ENCODE measurements at places on chromosomes 2 and 18.
A peak's percentile ranks its signal among the peaks of the same experiment; 100 is the strongest.

GRCh38 chr18:76370201-76370600 is 124.8 kb downstream of the ZNF516 start:
- no peak for DNase-seq

GRCh38 chr2:232633413-232634205 is at the start of gene EFHD1:
Gene EFHD1, plus strand, starts transcription at chr2:232633604. Its CDS starts 101 bp downstream, at chr2:232633705.
- DNase-seq, result no peak

DNA sequence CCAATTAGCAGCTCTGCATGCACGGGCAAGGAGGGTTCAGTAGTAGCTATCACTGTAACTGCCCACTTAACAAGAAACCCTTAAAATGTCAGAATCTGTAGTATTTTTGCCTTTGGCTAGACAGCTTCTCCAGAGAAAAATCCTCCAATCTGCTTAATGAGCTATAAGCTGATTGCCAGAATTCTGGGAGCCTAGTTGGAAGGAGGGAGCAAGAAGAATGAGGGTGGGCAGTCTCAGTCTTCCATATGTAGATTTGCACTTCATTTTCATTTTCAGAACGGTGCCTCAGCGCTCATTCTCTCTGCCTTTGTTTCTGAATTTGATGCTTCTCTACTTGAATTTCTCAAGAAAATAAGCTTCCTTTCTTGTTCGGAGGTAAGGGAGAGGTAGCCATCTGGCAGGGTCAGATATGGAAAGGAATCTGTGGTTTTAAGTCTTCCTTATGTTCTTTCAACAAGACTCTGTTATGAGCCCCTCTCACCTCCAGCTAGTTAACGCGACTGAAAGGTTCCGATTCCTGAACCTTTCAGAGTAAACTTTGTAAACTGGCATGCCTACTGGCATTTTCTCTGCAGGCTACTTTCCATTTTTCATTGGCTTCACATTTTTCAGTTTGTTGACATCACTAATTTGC is 53.5 kb downstream of the HNRNPLL start:
- DNase-seq, result no peak

DNA sequence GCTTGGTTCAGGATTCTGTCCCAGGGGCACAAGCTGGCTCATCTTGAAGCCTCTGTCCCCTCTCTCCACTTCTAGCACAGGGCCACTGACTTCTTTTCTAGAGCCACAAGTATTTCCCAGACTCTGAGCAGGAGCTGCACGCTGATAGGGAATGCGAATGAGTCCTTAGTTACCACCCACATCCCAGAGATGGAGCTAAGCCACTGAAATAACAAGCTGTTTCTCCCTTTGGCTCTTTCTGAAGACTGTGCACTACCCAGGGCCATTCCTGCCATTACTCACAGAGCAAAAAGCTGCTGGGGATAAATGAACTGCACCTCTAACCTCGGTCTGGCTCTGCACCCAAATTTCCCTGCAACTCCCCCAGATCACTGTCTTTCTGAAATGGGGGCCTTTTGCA is 70.6 kb downstream of the TSN start:
- DNase-seq, result no peak

- no peak for DNase-seq
Measured at GRCh38 chr2:40150266-40150665, 301.6 kb downstream of the SLC8A1 start.

GRCh38 chr2:26034637-26034992 is 731 bp downstream of the RAB10 start:
- no peak for DNase-seq

DNA sequence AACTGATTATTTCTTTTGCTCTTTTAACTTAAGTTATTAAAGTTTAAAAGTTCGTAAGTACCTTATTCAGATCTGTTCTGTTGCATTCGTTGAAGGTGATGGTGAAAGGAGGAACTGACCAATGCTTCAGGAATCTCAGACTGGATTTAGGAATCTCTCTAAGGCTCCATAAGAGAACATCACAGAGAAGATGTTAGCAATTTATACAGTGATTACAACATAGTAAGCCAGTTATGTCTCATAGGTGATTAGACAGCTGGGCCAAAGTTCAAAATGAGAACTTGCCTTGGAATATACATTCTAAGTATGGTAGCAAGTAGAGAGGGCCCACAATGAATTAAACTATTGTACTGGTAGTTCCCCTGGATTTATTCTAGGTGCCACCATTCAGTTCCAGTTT is 3.2 kb downstream of the MARS2 start:
- DNase-seq, result no peak

- no peak for DNase-seq
Measured at GRCh38 chr18:57427429-57428201, 7.6 kb upstream of the ONECUT2 start.

- no peak for DNase-seq
Measured at GRCh38 chr18:42719221-42719620, 396.3 kb downstream of the RIT2 start.

GRCh38 chr2:163612332-163612731 is 123.5 kb downstream of the FIGN start:
- no peak for DNase-seq

DNA sequence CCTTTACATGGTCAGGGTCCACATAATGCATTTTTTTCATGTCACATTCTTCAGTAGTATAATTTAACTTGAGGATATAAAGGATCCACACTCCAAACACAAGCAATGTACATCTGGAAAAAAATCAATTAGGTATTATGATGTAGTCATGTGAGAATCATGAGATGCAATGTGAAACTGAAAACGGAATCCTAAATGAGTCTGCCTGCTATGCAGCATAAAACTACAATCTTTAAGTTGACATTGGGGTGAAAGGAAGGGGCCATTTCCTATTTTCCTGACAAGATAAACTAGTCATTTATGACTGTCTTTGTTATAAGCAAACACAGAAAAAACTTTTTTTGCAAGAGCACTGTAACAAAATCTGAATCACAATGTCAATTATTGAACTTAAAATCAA is 27.6 kb downstream of the ST3GAL5 start:
- DNase-seq, result no peak

- DNase-seq, result no peak
Measured at GRCh38 chr18:22827741-22828140, 105.4 kb upstream of the RBBP8 start.

- no peak for DNase-seq
Measured at GRCh38 chr2:86035376-86035882, 70.3 kb downstream of the POLR1A start.

DNA sequence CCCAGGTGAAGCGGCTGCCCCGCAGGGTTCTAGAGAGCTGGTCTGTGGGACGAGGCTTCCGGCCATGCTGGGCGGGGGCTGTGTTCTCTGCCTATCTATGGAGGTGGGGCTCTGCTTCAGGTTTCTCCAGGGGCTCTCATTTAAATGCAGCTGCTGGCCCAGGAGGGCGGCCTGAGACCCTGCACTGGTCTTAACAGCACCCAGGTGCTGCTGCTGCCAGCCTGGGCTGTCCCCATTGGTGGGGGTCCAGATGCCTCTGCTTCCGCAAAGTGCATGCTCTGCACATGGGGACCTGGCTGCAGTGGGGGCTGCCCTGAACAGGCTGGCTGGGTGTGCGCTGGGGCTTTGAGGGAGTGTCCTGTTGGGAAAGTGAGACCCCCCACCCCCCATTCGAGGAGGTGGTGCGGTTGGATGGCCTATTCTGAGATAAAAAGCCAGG is 29.7 kb upstream of the ALLC start:
- DNase-seq, result no peak

DNA sequence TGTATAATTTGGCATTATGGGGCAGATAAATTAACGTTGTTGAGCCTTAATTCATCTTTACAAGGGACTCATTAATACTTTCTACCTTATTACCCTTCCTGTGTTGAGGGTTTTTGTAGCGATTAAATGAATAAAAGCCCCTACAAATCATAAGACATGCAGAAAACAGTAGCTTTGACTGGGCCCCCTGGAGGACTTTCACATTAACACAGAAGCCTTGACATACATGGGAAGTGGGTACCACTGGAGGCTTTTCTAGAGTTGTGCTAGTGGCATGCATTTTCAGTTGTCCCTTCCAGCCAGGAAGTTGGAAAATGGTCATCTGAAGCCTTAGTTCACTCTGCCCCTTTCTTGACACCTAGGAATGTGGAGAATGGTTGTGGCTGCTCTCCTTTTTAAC is 30.2 kb downstream of the MTA3 start:
- no peak for DNase-seq

DNA sequence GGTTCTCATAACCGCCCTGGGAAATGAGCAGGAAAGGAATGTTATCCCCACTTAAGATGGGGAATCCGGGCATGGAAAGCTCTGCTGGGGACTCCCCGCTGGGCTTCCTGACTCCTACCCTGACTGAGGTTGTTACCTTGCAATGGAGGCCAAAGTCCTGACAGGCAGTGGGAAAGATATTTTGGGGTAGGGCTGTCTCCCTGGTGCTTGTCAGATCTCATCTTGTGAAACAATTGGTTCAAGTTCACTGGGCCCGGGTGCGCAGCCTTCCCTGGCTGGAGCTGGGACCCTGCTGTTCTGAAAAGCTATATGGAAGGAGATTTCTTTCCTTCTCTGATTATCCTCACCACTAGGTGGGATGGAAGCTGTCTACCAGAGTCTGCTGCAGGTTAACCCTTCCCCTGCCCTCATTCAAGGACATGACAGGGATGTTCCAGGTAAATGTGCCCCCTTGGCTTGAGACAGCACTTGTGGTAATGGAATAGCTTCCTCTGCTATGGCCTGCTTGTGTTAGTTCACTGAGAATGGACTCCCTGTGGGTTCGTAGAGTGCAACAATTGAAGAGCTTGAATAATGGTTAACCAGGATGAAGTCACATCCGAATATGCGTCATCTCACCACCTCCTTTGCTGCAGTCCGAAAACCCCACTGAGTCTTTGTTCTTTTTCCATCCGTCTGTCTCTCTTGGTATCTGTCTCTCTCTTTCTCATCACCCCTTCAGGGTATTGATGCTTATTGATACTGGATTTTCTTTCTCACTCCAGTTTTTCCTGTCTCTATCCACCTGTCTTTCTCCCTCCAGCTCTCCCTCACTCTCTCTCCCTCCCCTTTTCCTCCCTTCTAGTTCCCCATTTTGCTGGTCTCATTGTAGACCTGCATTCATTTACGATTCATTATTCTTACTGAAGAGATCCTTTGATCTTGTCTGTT is 67.8 kb upstream of the EPAS1 start:
- peak; percentile 18 for DNase-seq
